NCI-H510A treated with DMSO at 0.1 percent for 48 hours (cell line): ENCODE measurements at places on chromosomes 3 and 15.

DNA sequence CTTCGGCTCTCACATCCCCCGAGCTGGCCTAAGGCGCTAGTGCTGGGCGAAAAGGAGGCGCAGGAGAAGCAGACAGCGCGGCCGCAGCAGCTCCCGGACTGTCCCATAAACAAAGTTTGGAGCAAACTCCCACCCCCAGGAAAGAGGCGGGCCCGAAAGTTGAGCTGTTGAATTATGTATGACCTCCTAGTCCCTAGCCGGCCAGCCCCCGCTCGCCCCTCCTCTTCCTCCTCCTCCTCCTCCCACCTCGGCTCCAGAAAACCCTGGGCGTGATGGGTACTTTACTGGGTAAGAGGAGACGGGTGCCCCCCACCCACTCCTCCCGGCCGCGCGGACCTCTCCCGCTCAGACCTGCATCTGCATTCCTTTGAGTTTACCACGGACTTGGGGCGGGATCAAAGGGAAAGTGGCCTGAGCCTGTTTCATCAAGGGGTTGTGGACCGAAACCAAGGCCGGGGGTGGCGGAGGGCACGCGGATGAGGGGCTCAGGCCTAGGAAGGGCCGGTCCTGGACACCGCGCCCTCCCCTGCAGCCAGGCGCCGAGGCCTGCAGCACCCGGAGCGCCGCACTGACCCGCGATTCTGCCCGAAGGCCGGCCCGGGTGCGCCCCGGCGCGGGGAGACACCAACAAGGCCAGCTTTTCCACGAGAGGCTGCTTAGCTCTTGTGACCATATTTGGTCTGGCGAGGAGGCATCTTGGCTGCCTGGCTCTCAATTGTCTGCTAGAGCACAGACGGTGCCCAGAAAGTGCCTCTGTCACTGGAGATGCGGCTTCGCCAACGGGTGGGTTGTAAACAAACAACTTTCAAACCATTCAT, at the start of gene WWTR1:
Gene WWTR1, minus strand, starts transcription at position 100 of the 818 bp plus-strand sequence. CDS start 719 bp downstream, outside the sequence.
- DNase-seq, result peak; percentile 69

DNA sequence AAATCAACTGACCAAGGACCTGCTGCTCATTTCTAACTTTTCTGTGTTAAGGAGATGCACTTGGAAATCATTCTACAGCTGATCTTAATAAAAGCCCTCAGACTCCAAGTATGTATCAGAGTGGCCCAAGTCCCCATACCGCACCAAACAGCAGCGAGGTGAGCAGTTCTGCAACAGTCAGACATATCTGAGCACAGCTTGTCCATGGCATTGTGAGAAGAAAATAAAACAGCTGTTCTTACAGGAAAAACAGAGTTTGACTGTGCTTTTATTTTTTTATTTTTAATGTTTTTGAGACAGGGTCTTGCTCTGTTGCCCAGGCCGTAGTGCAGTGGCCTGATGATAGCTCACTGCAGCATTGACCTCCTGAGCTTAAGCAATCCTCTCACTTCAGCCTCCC, 131.8 kb downstream of the ADAMTS9 start:
- DNase-seq, result no peak

- DNase-seq, result no peak
Measured at GRCh38 chr3:196016485-196016884, 65.4 kb downstream of the TFRC start.

DNA sequence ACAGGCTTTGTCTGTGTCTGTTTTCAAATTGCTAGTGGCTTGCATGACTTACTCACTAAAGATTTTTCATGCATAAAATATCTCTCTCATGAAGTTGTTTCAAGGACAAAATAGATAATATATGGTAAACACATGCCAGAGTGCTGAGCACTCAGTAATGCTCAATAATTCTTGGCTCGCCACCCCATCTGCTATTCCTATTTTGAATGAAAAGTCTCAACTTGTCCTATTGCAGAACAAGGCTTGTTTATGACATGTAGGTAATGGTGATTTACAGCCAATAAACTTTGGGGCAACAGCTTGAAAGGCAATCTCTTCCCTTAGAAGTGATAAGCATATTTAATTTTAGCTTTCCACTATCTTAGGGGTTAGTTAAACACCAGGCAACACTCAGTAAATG, 789.0 kb upstream of the ROBO1 start:
- DNase-seq, result no peak

GRCh38 chr15:45242289-45242688, 9.7 kb upstream of the SLC28A2 start:
- DNase-seq, result no peak

GRCh38 chr15:68407886-68408881, 23.8 kb downstream of the ITGA11 start:
- no peak for DNase-seq

DNA sequence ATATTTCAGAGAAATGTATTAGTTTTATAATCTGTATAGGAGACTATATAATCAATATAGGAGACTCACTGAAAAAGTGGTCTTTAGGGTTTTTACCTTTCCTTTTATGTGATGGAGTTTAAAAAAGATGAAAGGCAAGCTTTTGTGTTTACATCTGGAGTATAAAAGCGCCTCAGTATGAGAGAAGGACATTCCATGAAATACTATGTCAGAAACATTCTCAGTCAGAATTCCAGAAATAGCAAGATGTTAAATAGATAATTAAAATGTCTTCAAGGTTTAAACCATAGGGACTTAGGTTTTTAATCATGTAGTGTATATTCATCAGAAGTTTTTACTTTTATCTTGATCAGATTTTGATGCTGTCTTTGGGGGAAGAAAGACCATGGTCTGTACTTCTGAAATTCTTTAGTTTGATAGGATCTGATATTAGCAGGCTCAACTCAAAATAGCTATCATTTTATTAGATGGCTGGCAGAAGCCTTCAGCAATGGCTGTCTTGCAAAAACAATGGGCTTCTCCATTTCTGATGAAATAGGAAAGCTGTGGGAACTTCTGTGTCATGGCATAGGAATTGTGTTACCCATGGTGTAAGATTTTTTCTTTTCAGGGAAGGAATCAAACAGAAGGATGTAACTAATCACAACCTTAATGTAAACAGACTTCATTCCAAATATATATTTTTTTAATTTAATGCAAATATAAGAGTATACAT, 209.6 kb upstream of the PLSCR5 start:
- DNase-seq, result no peak

GRCh38 chr3:139769796-139770195, 92.0 kb upstream of the NMNAT3 start:
- DNase-seq, result no peak

- DNase-seq, result no peak
Measured at GRCh38 chr15:66800584-66801235, 98.7 kb downstream of the SMAD6 start.

DNA sequence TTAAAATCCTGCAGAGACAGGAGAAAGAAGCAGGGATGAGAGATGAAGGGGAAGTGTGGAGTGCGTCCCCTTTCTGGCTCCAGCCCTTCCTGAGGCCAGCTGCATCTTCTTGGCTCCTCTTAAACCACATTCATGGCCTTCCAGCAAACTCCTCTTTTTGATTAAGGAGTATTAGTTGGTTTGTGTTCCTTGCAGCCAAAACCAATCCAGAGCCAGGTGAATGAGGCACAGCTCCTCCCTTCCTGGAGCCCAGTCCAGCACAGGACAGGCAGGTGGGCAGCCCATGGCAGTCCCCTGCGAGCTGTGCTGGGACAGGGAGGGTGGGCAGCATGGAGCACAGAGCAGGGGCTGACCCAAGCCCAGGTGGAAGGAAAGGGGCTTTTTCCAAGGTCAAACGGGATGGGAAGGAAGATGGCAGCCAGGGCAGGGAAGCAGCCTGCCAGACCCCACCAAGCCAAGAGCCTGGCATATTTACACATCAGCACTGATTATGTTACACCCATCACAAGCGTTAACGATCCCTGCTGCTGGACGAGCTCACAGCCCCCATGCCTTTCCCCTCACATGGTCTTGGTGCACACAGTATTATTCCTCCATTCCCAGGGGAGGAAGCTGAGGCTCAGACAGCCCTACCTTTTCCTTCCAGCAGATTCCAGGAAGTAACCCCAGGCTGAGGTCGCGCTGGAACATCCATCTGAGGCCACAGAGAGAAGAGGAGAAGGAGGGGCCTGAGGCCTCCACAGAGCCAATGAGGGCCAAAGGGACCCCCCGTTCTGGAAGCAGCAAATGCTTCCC, 175.6 kb downstream of the SMAD6 start:
- DNase-seq, result no peak

- DNase-seq, result no peak
Measured at GRCh38 chr15:71338265-71338664, 223.0 kb downstream of the THSD4 start.

DNA sequence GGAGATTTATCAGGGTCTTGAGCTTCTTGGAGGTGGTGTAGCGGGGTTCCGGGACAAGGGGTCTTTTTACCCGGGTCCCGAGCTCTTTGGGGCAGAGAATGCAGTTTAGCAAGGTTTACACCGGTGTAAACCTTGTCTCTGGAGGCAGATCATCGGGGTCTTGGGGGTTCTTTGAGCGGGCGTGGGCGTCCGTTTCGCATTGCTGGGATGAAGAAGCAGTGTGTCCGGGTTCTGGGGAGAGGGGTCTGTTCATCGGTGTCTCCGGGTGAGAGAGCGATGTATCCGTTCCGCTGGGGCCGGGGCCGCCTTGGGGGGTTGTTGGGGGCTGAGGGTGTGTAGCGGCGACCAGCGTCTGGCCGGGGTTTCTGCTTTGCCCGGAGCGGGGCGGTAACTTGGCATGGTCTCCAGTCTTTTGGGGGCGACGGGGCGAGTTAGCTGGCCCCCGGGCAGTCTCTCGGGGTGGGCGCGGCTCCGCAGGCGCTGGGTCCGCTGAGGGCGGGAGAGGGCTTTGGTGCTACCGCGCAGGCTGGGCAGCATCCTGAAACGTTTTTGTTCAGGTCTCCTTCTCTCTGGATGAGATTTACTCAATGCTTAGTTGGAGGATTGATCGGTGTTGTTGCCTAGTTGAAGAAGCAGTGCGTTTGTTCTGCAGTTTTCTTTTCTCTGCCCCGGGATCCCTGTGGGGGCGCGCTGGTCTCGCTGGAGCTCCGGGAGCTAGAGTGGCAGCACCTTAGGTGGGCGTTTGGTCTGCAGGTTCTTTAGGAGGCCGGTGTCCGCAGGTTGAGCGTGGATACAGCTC, 843 bp downstream of the GLCE start:
- no peak for DNase-seq

DNA sequence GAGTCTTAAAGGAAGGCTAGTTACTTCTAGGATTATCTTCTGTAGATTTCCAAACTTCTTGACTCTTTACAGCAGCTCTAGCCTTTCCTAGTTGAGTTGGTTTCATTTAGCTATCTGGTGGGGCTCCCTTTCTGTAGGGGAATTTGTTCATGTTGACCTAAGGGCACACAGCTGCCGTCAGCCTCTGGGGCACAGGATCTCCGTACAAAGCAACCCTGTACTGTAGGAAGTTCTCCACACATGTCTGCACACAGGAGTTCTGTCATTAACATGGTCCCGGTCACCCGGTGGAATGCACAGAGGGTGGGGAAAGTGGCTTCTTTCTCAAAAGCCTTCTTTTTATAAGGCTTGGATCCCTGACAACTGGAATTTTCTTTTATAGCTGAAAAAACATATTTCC, 88.7 kb upstream of the TNIK start:
- DNase-seq, result no peak

GRCh38 chr3:14335774-14336748, 66.3 kb upstream of the SLC6A6 start:
- peak; percentile 1 for DNase-seq

GRCh38 chr3:28244491-28244890, 3.1 kb downstream of the CMC1 start:
- DNase-seq, result no peak

- DNase-seq, result no peak
Measured at GRCh38 chr15:57411945-57412768, 35.9 kb downstream of the CGNL1 start.

DNA sequence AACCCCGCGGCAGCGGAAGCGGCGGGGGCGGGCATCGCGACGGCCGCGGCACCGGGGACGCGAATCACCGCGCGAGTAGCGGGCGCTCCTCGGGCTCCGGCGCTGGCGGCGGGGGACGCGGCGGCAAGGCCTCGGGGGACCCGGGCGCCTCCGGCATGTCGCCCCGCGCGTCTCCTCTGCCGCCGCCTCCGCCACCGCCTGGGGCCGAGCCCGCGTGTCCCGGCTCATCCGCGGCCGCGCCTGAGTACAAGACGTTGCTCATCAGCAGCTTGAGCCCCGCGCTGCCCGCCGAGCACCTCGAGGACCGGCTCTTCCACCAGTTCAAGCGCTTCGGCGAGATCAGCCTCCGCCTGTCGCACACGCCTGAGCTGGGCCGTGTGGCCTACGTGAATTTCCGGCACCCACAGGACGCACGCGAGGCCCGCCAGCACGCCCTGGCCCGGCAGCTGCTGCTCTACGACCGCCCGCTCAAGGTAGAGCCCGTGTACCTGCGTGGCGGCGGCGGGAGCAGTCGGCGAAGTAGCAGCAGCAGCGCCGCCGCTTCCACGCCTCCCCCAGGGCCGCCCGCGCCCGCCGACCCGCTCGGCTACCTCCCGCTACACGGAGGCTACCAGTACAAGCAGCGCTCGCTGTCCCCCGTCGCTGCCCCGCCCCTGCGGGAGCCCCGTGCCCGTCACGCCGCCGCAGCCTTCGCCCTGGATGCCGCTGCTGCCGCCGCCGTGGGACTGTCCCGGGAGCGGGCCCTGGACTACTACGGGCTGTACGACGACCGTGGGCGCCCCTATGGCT, 675 bp downstream of the RBM15B start:
- DNase-seq, result no peak

GRCh38 chr3:58071480-58071971, 63.3 kb downstream of the FLNB start:
- DNase-seq, result no peak

GRCh38 chr3:119557877-119558269, 1.5 kb downstream of the CD80 start:
- DNase-seq, result no peak

DNA sequence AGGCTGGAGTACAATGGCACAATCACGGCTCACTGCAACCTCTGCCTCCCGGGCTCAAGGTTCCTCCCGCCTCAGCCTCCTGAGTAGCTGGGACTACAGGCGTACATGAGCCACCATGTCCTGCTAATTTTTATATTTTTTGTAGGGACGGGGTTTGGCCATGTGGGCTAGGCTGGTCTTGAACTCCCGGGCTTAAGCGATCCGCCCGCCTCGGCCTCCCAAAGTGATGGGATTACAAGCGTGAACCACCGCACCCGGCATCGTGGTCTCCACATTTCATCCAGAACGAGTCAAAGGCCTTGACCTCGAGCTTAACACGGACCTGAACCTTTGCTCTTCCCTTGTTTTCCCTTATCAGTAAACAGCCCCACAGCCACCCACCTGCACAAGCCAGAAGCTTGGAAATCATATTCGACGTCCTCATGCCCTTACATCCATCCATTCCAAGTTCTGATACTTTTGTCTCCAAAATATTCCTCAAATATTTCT, 1.4 kb upstream of the PTPN23 start:
- DNase-seq, result no peak

- DNase-seq, result peak; percentile 96
Measured at GRCh38 chr3:150546226-150547044, at the start of the genes EIF2A and SERP1. Gene EIF2A (plus strand): TSS chr3:150546787. CDS start chr3:150546803, 16 bp downstream. Gene SERP1 (minus strand): TSS chr3:150546496. CDS start chr3:150546135, 361 bp downstream.
